ENCODE measurements at places on chromosomes 4 and X.
A peak's percentile ranks its signal among the peaks of the same experiment; 100 is the strongest.

DNA sequence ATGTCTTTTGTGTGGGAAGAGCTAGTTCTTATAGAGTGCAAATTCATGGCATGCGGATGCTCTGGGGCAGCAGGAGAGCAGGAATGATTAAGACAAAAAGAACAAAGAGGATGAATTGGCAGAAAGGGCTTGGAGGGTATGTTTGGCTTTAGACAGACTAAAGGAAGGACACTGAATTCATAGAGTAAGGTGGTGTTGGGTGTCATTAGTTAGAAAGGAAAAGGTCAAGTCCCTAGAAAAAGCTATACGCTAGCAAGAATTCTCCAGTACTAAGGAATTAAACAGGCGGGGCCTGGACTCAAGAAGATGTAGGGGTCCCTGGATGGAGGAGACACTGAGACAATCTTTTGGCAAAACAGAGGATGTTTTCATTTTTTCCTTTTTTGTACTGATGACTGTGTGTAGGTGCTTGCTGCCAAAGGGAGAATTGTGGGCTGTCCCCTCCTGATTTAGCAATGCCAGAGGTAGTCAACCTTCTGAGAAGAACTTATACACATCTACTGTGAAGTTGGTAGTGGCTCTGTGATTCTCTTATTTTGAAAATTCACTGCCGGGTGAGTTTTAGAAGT lies 391.0 kb downstream of the SPRY1 start:
- DNase-seq = no peak

DNA sequence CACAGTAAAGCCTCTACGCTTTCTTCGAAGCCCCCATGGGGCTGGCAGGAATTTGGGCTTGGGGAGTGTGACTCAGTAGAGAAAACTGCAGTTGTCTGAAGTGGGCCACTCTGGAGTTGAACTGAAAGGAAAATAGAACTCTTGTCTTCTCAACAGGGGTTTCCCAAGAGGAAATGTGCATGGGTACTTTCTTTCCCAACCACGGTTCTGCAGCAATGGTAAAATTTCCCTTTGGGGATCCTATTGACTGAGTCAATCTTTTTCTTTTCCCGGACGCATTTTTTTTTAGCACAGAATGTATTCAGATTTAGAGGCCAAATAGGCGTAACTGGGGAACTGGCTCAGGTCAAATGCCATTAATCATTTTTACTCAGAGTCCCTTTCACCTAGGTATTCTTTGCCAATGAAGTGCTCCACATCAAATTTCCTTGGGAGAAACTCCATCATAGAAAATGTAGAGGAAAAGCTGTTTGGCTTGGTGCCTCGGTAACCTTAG lies 269.3 kb downstream of the STIM2 start:
- no peak for DNase-seq

GRCh38 chr4:47705326-47705981 lies 132.4 kb downstream of the CORIN start:
- DNase-seq = peak; percentile 46

DNA sequence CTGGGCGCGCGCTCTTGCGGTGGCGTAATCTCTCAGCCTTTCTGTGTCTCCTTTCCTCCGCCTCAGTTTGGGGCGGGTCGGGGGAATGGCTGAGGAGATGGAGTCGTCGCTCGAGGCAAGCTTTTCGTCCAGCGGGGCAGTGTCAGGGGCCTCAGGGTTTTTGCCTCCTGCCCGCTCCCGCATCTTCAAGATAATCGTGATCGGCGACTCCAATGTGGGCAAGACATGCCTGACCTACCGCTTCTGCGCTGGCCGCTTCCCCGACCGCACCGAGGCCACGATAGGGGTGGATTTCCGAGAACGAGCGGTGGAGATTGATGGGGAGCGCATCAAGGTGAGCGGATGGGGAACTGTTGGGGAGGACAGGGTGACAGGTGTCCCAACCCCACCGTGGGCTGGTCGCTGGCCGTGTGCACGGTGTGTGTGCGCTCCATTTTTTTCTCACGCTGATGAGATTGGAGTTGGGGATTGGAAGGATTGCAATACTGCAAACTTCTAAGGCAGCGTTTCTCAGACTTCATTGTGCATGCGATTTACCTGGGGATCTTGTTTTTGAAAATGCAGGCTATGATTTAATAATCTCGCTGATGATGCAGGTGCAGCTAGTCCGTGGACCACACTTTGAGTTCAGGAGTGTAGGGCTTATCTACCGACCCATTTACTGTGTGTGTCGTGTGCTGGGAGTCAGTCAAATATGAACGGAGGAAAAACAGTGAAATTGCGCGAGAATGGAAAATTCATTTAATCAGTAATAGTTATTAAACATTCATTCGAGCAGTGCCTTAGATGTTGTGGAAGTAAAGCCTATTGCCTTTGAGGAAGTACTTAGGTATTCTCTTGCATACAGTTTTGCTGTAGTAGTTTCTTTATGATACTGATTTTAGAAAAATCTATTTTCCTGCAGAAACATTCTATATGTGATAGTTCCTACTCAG lies at the start of gene RAB33B:
Gene RAB33B (plus strand): TSS at position 11 of the 935 bp plus-strand sequence. CDS start 75 bp downstream, at position 86.
- no peak for DNase-seq

DNA sequence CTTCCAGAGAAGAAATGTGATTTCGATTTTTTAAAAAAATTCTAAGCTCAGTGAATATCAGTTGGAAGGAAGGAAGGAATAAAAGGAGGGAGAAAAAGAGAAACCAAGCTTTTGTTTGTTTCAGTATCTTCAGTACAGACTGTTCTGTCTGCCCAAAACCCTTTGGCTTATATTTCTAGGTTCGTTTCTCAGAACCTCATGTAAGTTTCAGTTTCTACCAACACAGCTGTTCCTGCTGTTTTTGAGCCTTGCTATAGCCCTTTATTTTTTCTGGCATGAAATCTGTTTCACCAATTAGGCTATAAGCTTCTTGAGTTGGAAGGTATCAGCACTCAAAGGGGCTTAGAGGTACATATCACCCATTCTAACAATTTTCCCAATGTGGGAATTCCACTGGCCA lies 157.9 kb downstream of the GBA3 start:
- no peak for DNase-seq

- no peak for DNase-seq
These were observed 39.6 kb downstream of the HTRA3 start for GRCh38 chr4:8308856-8309771.

GRCh38 chrX:27680726-27681125 lies 90.6 kb downstream of the DCAF8L2 start:
- no peak for DNase-seq

DNA sequence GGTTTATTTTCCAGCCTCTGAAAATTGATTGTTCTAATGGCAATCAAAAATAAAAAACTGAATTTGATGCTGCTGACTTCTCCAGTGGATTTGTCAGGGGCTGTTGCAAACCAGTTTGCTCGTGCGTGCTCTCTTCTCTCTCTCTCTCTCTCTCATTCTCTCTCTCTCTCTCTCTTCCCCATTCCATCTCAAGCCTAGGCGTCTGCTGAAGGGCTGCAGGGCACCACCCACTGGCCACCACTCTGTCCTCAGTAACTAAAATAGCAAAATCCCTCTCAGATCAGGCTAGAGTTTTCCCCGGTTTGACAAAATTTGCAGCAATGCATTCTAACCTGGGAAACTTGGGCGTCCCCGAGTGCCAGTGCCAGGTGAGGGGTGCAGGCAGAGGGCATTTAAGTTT lies 19.4 kb downstream of the NKX6-1 start:
- DNase-seq = no peak

DNA sequence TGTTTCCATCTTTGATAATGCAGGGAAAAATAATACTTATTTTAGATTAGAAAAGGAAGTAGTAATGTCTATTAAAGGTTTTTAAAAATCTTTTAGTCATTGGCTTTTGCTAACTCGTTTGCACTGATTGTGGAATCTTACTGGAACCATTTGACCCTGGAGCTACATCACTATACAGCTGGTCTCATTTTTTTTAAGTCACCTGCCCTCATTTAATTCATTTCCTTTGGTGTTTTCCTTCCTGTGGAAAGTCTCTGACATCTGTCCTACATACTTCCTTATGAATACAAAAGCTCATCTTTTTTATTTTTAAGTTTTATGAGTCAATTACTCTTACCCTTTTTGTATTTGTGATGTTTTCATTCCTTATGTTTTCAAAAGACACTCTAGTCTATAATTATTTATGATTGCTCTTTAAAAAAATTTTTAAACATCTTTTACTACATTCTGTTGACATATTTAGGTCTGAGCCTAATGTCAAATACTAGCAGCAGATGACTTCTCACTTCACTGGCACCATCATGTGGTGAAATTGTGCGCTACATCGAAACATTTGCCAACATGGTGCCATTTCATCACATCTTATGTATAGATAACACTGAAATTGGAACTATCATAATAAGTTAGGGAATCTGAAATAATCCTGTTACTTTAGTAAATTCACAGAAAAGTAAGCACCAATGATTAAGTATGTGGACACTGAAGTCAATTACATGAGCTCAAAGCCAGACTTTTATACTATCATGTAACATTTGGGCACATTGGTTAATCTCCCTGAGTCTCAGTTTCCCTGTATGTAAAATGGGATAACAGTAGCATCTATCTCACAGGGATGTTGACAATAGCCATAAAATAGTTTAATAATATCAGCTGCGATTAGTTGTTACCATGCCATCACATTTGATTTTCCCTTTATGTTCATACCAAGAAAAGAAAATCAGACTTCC lies 9.4 kb upstream of the MMAA start:
- peak; percentile 41 for DNase-seq

- DNase-seq = no peak
These were observed 495.3 kb downstream of the SPRY1 start for GRCh38 chr4:123891881-123892280.

- no peak for DNase-seq
These were observed 185.4 kb downstream of the TSPAN5 start for GRCh38 chr4:98473046-98473445.

DNA sequence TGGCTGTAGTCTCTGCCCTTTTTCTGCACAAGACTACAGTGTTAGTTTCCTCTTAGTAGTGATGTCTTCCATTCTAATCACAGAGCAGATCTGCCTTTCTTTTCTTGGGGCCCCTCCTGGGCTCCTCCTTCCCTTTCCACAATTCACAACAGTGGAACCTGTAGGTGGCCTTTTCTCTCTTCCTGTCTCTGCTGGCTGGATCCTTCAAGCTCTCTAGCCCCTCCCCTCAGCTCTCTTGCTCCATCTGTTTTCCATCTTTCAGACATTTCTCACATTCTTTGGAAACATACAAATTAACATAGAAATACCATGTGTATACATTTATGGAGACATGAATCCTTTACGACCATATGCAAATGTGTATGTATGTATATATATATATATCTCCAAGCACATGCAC lies 304 bp upstream of the SPIN2A start:
- no peak for DNase-seq

GRCh38 chr4:139875411-139875825 lies 209.8 kb downstream of the MGST2 start:
- DNase-seq = no peak

- no peak for DNase-seq
These were observed 34.0 kb upstream of the NR0B1 start for GRCh38 chrX:30343206-30343605.

DNA sequence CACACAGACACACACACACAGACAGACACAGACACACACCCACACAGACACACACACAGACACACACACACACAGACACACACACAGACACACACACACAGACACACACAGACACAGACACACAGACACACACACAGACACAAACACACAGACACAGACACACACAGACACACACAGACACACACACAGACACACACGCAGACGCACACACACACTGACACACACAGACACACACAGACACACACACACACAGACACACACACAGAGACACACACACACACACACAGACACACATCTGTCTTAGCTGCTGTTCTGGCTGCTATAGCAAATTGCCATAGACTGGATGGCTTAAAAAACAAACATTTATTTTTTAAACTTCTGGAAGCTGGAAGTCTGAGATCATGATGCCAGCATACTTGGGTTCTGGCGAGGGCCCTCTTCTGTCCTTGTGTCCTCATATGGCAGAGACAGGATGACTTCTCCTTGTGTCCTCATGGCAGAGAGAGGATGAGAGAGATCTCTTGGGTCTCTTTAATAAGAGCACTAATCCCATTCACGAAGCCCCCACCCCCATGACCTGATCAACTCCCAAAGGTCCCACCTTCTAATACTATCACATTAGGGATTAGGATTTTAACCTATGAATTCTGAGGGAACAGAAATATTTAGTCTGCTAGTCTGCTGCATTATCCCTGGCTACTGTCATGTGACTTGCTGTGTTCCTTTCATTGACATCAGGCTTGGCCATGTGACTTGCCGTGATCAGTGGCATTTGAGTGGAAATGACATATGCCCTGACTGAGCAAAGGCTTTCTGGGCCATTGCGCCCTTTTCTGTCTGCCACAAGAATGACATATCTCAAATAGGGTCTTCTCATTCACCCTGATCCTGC lies 32.7 kb upstream of the RASGEF1B start:
- DNase-seq = no peak

DNA sequence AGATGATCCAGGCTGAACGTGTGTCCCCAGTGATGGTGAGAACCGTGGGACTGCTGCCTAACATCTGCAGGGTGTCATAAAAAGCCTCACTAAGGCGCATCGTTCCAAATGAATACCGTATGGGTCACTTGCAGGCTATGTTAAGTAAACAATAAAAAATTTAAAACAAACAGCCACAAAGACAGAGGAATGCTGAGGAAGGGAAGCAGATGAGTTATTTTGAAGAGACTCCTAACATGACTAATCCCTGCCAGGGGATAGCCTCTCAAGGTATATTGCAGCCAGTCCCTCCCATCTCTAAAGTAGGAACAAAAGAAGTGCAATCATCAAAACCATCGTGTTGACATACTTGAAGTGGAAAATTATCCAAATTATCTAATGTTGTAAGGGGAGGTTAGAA lies 83.8 kb downstream of the UNC5C start:
- no peak for DNase-seq

GRCh38 chr4:108314900-108315589 lies 146.3 kb upstream of the LEF1 start:
- no peak for DNase-seq

- DNase-seq = no peak
These were observed 1.9 kb downstream of the STK26 start for GRCh38 chrX:132025041-132025440.

DNA sequence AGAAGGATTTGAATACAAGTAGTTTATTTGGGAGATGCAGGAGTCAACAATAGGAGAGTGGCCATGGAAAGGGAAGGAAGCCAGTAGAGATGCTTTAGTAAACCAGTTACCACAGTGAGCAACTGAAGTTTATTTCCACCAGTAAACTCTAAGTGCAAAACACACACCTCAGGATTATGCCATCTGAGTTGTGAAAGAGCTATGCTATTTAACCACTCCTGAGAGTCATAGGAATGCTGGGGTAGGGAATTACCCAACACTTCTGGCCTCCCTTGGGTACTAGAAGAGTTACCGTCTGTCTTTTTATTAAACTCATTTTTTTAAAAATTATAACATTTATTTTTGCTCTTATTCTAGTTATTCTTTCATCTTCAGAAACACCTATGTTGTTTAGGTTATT lies 834.6 kb upstream of the AMOT start:
- DNase-seq = no peak

Measured in SK-N-SH (cell line).